ENCODE measurements at places on chromosomes 3 and 15.
A peak's percentile ranks its signal among the peaks of the same experiment; 100 is the strongest.

DNA sequence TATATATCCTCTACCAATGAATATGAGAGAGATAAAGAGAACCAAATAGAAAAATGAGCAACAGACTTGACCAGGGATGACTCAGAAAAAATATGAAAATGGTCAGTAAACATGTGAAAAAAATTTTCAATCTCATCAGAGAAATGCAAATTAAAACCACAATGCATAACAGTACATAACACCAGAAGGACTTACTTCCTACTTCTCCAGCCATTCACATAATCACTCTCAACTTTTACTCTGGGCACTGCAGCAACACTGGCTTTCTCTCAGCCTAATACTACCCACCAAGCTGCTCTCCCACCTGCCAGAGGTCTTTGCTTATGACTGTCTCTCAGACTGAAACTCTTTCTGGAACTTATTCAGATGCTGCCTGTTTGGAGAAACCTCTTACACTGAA, 49.4 kb downstream of the DPH6 start:
- DNase-seq: no peak

DNA sequence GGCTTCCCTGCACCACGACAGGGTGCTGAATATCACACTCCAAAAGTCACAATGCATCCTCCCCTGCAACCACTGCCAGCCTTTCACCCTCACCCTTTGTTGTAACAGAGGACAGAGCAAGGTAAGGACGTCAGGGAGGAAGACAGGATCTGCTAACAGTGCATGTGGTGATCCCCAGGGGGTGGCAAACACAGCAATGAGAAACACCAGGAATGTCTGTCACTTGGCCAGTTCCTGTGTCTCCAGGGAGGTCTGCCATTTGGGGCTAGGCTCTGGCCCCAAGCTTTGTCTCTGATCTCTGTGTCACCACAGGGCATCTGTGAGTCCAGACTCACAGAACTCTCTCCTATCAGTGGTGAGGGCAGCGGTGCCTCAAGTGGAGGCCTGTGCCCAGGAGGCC, 54.3 kb upstream of the SLC24A5 start:
- DNase-seq: no peak

GRCh38 chr3:29618395-29619282, 337.8 kb downstream of the RBMS3 start:
- DNase-seq: no peak

GRCh38 chr3:143551761-143552160, 296.5 kb downstream of the SLC9A9 start:
- DNase-seq: no peak

DNA sequence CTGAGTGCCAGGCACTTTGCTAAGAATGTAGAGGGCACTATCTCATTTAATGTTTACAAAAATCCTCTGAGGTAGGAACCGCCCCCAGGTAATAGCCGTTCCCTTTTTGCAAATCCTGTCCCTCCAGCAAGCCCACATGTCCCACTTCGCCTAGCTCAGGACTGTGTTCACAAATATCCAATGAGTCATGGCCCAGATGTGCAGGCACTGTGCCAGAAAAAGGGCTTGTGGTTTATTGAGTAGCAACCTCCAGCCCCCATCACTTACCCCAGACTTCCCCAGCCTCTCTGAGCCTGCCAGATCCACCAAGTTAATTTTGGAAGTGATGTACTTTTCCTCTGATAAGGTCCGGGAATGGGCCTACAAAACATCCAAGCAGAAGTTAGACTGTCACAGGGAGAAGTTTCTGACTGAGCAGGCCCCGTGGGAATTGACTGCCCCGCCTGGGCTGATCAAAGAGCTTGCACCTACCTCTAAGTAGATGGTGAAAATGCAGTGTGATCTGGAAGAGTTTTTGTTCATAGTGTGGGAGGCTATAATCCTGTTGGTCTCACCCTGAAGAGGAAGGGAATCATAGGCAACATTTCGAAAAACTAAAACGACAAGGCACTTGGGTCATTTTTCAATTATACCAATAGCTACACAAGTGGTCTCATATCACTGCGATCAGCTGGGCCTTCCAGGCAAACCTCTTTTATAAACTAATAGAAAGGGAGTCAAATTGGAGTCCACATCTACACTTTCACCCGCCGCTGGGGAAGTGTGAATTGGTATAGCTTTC, 15.7 kb downstream of the KIF9 start:
- DNase-seq: peak; percentile 89
